ENCODE measurements at places on chromosomes 5 and 9.

GRCh38 chr5:116455061-116455460 is 119.6 kb downstream of the SEMA6A start:
- no peak for DNase-seq

DNA sequence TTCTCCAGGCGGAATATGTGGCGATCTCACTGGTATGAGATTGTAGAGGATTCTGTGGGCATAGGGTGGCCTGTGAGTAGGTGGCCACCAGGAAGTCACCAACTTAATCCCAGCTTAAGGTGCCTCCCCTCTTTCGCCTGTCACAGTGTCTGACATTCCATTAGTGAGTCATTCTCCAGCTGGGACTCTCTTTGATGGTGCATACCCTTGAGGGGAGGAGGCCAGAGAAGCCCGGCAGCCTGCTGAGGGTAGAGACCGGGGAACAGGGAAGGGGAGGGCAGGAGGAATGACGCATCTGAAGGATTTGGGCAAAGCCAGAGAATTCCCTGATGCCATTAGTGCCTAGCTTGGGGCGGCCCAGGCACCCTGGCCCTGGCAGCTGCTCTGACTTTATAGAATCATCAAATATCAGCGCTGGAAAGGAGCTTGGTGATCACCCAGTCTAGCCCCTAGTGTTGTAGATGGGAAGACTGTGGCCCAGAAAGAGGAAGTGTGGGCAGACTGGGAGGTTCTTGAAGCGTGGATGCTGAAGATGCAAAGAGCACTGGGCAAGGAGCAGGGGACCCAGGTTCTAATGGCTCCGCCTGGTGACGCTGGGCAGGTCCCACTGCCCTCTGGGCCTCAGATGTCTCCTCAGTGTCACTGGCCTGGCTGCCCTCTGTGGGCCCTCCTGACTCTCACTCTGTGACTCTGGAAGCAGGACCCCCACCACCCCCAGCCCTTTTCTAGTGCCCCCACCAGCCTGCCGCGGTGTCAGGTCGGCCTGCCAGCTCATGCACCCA is 41.4 kb downstream of the DAB2IP start:
- peak; percentile 42 for DNase-seq

- no peak for DNase-seq
These were observed 8.8 kb downstream of the BARHL1 start for GRCh38 chr9:132591244-132591643.

DNA sequence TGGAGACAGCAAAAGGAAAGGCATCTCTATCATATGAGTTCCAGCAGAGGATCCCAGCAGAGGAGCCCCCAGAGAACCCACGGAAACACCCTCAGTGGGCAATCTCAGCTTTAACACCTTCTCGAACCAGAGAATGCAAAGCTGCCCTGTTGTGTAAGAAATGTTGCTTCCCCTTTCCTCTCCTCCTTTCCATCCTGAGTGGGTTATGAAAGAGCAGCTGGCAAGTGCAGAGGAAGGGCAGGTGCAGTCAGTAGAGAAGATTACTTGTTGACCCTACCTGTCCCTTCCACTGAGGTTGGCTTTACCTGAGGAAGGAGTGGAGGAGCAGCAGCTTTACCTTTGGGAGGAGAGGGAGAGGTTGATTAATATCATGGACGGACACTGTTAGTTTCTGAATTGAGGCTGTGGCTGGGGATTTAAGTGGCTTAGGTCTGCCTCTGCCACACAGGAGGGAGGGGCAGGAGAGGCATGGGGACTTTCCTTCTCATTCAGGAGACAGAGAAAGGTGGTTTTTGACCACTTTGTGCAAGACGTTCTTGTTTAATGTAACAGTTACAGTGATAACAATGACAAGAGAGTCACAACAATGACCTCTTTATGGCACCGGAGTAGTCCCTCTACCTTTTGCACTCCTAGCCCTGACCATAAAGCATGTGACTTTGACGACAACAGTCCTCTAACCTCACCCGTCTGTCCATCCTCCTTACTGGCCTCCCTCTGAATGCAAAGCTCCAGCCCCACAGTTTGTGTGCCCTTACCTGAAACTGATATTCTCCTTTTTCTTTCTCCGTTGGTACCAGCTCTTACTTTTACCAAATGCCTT is 254.8 kb downstream of the NSG2 start:
- DNase-seq = no peak

GRCh38 chr9:135014311-135015010 is 73.0 kb upstream of the OLFM1 start:
- no peak for DNase-seq

DNA sequence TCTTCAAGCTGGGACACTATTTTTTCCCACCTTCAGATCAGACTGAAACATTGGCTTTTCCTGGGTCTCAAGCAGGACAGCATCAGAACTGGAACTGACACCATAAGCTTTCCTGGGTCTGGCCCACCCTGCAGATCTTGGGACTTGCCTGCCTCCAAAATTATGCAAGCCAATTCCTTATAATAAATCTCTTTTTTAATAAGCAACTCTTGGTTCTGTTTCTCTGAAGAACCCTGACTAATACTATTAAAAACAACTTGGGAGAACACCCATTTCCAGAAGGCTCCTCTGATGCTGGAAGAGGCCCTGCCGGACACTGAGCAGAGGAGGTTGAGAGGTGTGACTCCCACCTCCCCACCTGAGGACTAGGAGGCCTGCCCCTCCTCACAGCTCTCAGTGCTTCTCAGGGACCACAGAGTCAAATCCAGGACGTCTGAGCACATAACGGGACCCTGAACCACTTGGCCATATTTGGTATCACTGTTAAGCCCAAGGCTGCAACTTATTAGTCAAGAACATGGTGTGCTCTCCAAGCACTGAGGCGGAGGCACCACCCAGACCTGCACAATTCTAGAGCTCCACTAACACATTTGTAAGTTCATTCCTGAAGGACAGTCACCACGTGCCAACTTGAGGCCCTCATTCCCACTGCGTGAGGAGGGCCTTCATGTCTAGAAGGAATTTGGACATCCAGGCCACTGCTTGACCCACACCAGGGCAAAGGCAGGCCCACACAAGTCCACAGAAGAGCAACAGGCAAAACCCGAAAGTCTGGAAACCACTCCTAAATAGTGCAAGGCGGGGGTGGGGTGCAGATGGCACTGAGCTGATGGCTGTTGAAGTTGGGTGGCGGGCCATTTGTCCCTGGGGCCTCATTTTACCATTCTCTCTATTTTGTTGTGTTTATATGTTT is 9.5 kb downstream of the SHC3 start:
- DNase-seq = no peak

DNA sequence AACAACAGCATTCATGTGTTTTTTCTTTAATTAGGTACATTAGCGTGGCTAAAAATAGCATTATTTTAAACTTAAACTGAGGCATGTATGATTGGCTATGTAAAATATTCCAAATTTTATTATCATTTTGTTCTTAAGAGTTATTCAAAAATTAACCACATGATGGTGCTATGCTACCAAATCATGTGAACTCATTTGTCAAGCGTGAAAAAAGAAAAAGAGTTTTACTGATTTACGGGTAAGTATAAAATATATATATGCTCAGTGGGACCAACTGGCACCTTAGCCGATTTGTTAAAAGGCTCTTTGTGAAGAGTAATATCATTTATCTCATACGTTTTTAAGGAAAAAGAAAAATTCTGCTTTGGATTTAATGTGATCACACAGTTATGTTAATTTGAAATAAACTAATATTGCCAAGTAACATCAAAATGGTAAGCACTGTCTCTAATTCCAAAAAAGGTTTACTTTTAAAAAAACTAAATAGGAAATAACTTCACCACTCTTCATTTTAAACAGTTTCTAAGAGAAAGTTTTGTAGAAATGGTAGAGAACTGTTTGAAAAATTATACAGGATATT is 1042.3 kb downstream of the CDH12 start:
- peak; percentile 30 for DNase-seq

DNA sequence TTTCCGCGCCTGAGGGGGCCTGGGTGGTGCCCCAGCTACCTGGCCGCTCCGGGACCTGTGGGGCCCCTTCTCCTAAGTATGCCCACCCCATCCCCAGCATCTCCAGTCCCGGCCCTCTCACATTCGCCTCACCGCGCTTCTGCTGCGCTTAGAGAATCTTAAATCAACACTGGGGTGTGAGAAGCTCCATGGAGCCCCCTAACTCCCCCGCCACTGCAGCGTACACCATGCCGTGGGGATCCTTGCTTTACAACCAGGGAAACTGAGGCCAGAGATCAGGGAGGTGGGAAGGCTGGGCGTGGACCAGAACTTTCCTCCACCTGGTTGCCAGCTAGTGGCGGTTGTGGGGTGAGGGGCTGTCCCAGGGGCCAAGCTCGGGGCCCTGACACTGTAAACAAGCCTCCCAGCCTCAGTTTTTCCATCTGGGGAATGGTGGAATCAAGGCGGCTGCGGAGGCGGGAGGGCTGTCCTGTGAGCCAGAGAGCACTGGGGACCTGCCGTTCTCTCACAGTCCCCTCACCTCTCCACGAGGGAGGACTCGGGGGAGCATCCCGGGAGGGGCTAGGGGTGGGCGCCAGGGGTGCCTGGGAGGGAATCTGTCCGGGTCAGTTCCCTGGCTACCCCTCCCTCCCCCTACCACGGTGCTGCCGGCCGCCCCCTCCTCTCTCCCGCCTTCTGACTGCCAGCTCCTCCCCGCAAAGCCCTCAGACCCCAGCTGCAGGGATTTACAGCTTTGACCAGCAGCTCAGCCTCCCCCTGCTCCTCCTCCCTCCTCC is 161.2 kb downstream of the C9orf50 start:
- DNase-seq = peak; percentile 56

DNA sequence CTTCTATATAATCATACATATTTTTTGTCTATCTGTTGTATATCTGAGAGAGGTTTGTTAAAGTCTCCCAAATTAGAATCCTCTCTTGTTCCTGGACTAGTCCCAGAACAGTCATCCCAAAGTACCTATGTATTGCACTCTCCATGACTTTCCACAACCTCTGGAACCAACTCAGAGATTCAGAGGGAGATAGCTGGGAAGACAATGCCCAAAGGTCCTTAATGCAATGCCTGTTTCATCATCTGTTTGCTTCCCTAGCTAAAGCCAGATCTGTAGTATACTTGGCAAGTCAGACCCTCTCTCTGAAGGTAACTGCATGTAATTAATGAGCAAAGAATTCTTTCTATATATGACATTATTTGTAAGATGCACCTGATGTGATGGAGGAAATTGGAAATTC is 89.4 kb downstream of the ZNF474 start:
- no peak for DNase-seq

- DNase-seq = peak; percentile 78
These were observed 11.9 kb downstream of the CAPSL start for GRCh38 chr5:35926389-35927051.

DNA sequence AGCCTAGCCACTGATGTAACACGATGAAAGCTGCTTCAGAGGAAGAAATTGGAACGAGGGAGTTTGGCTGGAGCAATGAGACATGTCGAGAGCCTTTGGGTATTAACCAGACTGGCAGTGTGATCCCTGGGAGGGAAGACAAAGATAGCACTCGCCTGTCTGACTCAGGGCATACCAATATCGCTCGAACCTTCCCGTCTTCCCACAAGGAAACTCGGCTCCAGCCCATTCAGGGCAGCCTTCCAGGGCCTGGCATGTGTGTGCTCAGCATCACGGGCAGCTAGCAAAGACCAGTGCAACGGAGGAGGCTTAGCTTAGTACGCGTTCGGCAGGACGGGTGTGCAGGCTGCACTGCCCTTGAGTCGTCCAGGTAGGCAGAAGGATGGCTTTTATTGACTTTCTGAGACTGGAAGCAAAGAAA is 356.9 kb upstream of the WWC1 start:
- DNase-seq = no peak

- DNase-seq = no peak
These were observed 69.8 kb downstream of the SLC46A2 start for GRCh38 chr9:112820881-112821280.

- DNase-seq = peak; percentile 20
These were observed 19.7 kb downstream of the DNAJA1 start for GRCh38 chr9:33044677-33045282.

DNA sequence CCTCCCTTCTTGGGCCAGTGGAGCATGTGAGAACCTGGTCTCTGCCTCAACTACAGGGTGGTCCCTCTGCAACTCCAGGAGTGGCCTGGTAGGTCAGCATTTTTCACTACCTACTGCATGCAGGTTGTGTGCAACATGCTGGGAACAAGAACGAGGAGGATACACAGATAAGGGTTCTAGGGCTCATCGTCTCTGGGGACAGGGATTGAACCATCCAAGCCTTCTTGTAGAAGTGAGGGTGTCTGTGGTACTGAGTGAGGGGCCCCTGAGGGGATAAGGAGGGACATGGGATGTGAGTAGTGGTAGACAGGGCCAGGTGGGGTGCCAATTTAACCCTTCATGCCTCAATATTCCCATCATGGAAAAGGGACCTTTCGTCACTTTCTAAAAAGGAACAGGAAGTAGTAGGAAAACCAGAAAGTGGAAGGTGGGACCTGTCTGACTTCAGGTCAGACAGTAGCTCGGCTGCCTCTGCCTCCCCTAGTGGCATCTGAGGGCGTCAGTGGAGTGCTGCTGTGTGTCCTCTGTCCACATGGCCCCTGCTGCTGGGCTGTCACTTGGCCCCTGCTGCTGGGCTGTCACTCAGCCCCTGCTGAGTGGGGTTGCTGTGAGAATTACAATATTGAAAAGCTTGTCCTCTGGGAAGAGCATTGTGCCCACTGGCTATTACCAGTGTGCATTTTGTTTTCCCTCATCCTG is 48.6 kb upstream of the RNU6ATAC start:
- DNase-seq = no peak

GRCh38 chr9:104765138-104765537 is 1.2 kb downstream of the NIPSNAP3B start:
- DNase-seq = no peak

- DNase-seq = no peak
These were observed 41.6 kb downstream of the LPAR1 start for GRCh38 chr9:110996436-110997220.

- DNase-seq = no peak
These were observed 80.0 kb upstream of the SAP30L start for GRCh38 chr5:154365823-154366222.

DNA sequence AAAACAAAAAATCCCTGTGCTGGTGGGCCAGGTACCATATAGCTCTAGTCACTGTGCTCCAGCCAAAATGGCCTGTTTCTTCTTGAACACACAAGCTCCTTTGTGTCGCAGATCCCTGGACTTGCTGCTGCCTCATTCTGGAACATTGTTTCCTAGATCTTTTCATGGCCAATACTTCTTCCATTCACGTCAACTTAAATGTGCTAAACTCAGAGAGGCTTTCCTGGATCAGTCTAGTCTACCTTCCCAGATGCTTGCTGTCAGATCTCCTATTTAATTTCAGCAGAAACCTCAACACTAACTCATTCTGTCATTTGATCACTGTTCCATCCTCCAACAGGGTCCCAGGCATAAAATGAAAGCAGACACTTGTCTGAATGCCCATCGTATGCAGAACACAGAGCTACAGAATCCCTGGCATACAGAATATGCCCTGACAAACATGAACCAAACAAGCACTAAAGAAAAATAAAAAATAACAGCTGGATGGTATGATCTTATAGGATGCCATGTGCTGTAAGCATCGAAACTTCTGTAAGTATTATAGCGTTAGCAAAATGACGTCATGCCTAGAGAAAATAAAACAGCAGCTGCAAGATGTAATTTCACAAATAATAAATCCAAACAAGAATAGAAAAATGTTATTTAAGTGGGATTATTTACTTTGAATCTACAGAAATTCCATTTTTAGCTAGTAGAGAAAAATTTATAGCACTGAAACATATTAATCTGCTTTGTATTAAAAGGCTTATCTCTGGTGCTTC is 403.7 kb upstream of the DAP start:
- no peak for DNase-seq

GRCh38 chr9:83775932-83776331 is 41.6 kb downstream of the GKAP1 start:
- DNase-seq = no peak

GRCh38 chr5:78766412-78766762 is 117.8 kb upstream of the LHFPL2 start:
- DNase-seq = no peak

GRCh38 chr9:15724016-15724415 is 171.2 kb downstream of the CCDC171 start:
- DNase-seq = no peak

Measured in Kasumi-1 (cell line).